Suppressor macrophage treated with lipopolysaccharide for 1 hour (primary cell): ENCODE measurements at places on chromosomes 13 and 19.
A peak's percentile ranks its signal among the peaks of the same experiment; 100 is the strongest.

DNA sequence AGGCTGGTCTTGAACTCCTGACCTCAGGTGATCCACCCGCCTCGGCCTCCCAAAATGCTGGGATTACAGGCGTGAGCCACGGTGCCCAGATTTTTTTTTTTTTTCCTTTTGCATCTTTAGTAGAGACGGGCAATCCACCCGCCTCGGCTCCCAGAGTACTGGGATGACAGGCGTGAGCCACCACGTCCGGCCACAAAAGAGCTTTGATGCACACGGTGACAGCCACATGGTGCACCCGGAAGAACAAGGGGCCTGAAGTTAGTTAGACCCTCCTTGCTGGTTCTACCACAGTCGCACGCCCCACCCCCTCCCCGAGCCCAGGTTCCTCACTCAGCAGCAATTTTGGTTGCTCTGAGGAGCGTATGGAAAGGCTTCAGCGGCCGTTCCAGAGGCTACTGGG, 54.2 kb upstream of the USE1 start:
- DNase-seq, result no peak

DNA sequence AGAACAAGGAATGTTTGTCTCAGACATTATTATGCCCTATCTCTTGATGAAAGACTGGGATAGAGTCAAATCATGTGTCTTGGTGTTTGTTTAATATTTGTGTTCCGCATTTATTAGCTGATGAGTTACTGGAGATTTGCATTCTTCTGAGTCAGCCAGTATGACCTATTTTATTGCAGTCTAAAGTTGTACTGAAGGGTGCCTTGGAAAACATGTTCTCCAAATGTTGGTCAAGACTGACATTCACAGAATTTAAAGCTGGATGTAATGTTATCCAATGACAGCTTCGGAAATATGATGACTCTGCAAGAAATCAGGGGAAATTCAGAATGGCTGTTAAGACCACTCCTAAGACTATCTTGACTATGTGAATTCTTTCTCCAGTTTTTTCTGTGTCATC, 134.0 kb downstream of the KCNRG start:
- no peak for DNase-seq

DNA sequence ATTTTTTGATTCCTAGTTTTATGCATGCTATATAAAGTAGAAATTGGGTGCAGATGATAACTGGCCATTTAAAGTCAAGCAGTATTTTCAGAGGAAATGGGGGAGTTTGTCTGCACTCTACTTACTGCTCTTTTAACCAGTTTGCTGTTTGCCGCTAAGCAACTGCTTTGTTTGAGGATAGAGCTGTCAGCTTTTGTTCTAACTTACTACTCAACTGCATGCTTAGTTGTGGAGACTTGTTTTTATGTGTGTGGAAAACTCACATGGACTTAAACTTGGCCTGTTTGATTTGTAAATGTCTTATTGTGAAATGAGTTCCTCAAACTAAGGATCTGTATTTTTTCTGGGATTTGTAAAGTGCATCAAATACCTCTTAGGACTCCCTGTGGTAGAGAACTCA, 591.1 kb downstream of the PCDH9 start:
- DNase-seq, result no peak

- DNase-seq, result peak; percentile 78
Observed at GRCh38 chr19:29845574-29846176, 33.9 kb downstream of the CCNE1 start.

- no peak for DNase-seq
Observed at GRCh38 chr19:7063339-7063738, 4.9 kb upstream of the MBD3L3 start.
